ENCODE measurements at places on chromosomes 7 and 10. TPM values are rescaled to one million over a fixed set of nuclear protein-coding genes. Genes with fewer than 3 reads are reported as not detected.

DNA sequence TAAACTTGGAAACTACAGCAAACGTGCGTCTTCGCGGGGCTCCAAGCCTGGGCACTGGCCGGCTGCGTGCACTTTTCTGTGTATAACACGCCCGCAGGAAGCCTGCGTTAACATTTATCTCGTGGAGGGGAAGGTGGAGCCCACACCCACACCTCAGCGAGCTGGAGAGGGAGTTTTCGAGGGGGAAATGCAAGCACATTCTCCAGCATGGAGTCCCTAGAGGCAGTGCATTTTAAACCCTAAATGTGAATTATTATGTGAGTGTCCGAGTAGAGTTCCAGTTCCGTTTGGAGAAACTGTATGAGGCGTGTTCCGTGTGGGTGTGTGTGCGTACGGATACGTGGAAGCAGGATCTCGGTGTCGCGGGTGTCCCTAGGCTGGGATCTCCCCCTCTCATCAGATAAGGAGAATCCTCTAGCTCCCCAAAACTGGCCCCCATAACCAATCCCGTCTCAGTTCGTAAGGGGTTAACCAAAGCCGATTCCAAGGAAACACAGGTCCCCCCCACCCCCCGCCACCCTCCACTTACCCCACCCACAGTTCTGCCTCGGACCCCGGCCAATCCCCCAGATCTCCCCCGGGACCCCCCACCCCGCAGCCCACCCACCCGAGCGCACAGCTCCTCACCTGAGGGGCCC, 403 bp downstream of the CDK6 start:
- no peak for DNase-seq

DNA sequence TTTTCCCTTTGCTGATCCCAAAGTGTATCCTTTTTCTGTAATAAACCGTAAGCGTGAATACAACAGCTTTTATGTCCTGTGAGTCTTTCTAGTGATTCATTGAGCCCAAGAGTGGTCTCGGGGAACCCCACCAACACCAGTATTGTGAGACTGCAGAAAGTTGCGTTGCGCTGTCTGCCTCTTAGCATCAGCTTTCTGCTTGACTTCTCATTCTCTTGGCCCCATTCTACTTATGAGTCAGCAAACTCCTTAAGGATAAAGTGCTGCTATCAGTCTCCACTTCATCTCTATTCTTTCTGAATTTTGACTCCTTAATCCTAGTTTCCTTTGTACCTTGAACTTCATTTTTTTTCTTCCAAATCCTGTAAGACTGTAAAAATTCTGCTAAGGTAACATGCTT, 184.3 kb upstream of the MBL2 start:
- DNase-seq: no peak

DNA sequence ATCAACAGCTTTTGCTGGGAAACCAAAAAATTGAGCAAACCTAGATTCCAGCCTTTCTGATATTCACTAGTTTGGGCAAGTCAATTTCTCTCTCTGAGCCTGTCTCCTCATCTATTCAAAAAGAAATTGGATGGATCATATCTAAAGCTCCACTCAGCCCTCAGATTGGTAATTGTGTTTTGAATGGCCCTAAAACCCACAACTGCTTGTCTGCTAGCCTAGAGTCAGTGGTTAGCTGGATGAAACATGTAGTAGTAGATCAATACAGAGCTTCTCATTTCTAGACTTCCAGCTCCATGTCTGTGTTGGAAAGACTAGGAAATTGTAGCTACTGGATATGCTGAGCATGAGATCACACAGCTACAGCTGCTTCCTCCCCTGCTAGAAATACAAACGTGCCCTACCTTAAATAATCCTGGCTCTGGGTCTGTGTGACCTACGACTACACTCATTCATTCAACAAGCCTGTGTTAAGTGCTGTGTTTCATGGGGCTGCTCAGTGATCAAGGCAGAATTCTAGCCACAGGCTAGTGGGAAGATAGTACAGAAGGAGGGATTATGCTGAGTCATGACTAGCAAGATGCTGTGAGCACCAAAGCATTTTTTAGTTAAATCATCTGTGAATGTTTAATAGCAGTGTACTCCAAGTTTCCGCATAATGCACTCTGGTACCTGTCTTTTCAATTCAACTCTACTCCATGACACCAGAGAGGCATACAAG, 15.7 kb downstream of the DNTT start:
- DNase-seq: no peak

Gene LLCFC1
- total RNA-seq: not detected

Gene CUBN
- 7.8 TPM for total RNA-seq
